ENCODE measurements at places on chromosomes 3 and 15.

- no peak for DNase-seq
These were observed 18.6 kb downstream of the ALPK3 start for GRCh38 chr15:84835661-84836337.

DNA sequence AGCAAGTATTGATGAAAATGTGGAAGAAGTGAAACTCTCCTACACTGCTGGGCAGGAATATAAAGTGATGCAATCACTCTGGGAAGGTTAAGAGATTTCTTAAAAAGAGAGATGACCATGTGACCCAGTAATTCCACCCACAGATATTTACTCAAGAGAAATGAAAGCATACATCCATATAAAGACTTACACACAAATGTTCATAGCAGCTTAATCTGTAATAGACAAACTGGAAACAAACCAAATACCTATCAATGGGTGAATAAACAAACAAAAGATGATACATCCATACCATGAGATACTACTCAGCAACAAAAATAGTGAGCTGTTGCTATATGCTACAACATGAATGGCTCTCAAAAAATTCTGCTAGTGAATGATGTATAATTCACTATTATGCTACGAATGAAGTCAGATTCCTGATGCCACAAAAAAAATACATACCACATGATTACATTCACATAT is 463.3 kb downstream of the MAGI1 start:
- peak; percentile 92 for DNase-seq

DNA sequence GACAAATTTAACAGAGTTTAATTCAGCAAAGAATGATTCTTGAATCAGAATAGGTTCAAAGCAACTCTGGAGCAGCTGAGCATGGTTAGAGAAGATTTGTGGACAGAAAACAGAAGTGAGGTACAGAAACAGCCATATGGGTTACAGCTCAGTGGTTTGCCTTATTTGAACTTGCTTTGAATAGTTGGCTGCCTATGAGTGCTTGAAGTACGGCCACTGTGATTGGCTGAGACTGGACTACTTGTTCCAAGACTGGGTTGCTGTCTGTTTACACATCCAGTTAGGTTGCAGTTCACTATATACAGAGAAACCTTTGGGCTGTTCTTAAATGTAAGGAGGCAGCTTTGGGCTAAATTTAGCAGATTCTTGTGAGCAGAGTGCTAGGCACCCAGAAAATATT is 79.4 kb upstream of the CADPS start:
- no peak for DNase-seq

GRCh38 chr3:188421151-188421821 is 267.3 kb downstream of the LPP start:
- peak; percentile 73 for DNase-seq

DNA sequence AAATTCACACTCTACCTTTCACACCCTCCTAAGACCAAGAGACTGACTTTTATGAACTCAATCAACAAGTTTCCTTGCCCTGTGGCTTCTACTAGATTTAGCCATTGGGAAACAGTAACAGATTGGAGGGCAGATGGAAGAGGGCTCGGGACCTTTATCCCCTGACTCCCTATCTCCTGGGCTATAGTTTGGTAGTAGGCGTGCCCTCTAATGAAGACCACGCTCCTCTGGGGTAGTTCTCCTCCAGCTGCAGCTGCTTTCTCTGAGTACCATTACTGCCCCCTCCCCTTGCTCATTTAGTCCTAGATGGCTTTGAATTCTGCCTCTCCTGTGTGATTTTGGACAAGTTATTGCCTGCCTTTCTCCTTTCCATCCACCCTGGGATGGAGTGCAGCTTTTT is 33.3 kb downstream of the FMN1 start:
- no peak for DNase-seq

DNA sequence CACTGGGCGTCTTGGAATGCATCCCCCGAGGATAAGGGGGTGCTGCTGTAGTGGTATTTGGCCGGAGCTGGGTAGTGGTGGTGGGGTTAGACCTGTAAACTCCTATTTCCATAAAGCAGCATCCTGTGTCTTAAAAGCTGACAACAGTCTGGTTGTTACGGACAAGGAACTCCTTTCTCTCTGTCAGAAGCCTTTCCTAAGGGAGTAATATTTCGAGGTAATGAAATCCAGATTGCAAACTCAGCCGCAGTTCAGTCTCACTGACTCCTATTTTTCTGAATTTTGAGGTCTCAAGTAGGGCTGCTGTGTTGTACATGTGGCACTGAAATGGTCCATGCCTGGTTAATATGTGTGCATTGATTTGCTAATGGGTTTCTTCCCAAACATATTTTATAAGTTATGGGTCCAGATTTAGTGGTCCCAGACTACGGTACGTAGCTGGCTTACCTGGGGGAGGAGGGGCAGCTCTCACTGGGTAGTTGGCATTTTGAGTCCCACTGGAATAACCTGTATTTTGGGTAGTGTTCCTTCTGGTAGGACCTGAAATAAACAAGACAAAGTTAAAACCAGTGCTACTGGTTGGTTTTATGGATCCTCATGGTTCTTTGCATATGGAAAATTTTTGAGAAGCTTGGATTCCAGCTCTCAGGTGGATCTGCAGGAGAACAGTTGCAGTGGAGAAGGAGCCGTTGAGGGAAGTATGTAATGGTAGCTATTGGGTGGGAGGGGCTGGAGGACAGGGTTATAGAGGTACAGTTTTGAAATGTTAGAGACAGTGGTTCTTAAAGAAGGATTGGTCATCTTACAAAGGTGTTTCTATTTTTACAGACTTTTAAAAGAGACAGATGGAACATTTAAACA is 48.6 kb upstream of the LDHAL6B start:
- DNase-seq, result no peak

DNA sequence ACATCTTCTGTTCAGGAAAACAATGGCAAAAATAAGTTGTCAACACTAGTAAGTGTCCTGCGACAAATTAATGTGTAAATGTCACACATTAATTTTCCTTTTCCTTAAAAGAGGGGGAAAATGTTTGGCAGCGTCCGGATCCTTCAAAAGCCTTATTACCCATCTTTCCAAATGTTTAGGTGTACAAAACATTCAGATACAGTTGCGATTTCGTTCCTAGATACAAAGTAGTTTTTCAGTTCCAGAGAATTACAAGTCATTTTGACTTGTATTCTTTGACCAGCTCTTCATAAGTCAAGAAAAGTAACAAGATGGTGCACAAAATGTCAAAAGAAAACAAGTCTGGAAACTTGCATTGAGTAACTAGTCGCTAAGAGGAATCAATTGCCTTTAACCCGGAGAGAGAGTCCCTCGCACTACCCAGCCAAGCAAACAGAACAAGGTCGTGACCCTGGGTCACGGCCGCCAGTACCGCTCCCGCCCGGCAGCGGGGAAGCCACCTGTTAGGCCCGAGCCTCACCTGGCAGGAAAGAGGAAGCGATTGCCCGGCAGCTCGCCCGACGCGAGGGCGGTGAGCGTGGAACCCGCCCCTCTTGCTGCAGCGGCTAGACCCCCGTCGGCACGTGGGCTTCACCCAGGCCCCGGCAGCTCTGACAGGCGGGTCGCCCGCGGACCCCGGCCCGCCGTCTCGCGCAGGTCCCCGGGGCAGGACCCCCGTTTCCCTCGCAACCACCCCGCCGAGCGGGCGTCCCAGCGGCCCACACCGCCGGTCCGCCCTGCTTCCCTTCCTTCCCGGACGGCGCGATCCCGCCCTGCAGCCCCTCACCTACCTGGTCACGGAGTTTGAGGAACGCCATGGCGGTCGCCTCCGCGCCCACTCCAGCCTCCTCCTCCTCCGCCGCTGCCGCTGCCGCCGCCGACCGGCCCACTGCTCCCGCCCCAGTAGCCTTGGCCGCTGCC is 61.0 kb upstream of the ANKRD28 start:
- DNase-seq, result peak; percentile 21

GRCh38 chr15:85482894-85483293 is 102.5 kb downstream of the AKAP13 start:
- peak; percentile 81 for DNase-seq

DNA sequence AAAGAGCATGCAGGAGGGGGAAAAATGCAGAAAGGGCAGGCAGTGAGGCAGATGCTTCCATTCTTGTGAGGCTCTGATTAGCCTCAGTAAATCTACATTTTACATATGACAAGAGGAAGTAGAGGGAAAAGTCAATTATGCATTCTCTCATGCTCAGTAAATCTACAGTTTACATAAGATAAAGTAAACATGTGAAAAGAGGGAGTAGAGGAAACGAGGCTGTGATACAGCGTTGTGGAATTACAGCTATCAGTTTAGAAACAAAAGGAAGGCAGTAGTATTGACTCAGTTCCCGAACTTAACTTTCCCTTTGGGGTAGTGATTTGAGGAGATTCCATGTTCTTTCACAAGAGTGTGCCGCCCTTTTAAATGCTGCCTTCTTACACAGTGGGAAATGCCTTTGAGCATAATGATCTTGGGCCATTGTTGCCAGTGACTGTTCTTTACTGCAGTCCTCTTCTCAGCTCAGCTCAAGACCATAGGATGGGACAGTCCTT is 39.3 kb downstream of the OSTN start:
- DNase-seq, result peak; percentile 81

DNA sequence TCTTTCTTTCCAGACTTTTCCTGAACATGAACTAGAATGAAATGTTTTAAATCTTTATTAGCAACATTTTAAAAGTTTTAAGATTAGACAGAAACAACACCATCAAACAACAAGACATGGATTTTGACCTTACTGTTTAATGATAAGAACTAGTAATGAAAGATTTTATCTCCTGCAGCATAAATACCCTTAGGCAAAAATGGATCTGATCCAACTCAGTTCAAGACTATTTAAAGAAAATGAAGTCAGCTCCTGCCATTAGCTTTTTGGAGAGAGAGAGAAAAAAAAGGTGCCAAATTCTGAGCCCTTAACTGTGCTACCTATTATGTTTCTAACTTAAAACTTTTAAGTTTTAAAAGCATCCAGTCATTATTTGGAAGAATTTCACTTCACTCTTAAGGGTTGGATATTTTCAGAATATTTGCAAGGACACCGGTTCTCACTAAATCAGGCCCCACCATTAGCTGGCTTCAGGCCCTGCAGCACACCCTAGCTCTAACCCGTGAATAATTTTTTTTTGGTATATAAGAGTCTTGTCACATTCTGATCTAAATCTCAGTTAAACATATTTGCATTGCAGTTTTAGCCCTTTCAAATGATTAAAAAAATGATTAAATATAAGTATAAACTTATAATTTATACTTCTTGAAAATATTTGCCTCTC is 60.0 kb downstream of the NR1I2 start:
- peak; percentile 44 for DNase-seq

- DNase-seq, result peak; percentile 43
These were observed 23.3 kb downstream of the CCDC13 start for GRCh38 chr3:42749753-42750231.

- peak; percentile 57 for DNase-seq
These were observed 50.6 kb downstream of the IQSEC1 start for GRCh38 chr3:13022348-13023234.

- no peak for DNase-seq
These were observed 9.3 kb downstream of the TRA2B start for GRCh38 chr3:185928496-185928895.

DNA sequence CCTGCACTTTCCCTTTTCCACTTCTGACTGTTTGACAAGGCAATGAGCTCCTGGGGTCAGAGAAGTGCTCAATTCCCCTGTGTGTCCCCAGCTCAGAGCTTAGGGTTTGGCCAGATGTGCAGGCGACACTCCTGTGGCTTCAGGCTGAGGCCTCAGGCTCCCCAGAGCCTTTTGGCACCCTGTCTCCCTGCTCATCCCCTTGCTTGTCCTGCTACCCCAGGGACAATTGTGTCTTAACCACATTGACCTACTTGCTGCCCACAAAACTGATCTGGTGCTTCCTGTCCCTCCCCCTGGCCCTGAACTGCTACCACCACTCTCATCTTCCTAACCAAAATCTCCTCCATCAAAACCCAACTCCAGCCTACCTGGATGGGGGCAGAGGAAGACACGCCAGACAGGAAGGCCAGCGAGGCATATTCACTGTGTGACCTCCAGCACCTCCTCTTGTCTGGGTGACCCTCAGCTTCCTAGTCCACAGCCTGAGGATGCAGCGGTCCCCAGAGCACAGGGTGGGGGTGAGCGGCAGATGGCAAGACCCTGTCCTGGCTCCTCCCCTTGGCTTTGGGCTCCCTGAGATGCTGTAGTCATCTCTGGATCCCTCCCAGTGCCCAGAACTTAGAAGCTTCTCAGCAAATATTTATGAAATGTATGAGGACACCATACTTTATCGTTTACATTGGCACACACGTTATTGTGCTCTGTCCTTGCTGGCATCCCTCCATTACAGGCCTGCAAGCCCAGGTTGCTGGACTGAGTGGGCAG is 98.9 kb upstream of the SLC6A6 start:
- no peak for DNase-seq

DNA sequence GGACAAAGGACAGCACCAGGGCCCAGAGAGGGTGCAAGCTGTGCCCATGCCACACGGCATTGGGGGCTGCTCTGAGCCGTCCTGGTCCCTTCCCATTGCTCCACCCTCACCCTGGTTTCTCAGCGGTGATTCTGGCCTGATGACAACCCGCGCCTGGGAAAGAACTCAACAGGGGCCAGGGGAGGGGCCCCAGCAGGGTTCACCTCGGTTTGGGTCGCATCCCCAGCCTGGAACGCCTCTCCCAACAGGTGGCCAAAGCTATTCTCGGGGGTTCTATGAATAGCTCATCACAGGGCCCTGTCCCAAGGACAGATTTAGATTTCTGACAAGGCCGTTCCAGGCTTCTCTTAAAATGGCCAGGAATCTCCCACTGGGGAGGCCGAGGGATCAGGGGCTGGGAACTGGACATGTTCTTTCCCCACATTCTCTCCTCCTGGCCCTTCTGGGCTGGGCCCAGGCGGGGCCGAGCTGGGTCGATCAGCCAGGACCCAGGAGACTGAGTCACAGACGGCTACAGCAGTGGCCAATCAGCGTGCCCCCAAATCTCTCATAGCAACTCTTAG is 17.9 kb downstream of the GRIP2 start:
- no peak for DNase-seq

DNA sequence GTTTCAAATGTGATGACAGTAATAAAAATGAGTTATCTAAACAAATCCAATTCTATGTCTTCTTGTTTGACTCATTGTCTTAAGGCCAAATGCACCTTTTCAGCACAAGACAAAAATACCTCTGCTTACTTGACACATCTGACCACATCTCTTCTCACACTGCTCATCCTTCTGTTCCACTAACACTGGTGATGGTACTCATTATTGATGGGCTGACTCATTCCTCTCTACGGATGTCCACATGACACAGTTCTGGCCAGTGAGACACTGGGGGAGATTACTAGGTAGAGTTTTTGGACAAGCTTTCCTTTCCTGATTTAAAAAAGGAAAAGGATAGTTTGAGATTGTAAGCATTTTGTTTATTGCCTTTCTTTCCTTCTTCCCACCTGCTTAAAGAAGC is 410.6 kb upstream of the THRB start:
- no peak for DNase-seq

DNA sequence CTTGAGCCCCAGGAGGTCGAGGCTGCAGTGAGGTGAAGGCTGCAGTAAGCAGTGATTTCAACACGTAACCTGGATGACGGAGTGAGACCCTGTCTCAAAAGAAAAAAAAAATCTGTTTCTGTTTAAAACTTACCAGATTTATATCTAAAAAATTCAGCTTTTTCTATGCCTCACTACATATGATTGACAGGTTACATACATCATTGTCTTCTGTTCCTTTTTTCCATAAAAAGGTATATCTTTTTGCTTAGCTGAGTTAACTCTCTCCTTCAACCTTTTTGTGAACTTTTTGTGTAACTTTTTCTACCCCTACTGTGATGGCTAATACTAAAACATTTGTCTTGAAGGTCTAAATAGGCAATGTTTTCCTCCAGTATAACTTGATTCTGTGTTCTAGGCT is 38.6 kb upstream of the SETD2 start:
- no peak for DNase-seq

GRCh38 chr3:43885908-43886618 is 195.3 kb downstream of the ABHD5 start:
- no peak for DNase-seq
